ENCODE measurements at places on chromosomes 16 and 17.
A peak's percentile ranks its signal among the peaks of the same experiment; 100 is the strongest.

GRCh38 chr16:52547834-52548215, 882 bp upstream of the TOX3 start:
- no peak for DNase-seq

GRCh38 chr17:63976702-63977101, 4.0 kb upstream of the SCN4A start:
- DNase-seq = no peak

DNA sequence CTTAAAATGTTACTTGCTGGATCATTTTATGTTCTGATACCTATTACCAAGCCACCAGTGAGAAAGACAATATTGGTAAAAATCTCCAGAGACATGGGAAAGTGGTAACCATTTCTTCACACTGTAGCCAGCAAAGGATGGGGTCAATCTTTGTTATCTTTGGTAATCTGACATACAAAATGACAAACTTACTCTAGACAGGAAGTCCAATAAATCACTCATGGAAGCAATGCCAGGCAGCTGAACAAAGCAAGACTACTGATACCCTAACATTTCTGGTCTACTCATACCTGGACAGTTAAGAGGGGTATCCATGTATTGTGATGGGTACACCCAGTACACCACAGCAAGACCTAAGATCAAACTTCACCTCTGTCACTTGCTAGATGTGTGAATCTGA, 19.0 kb downstream of the GRB2 start:
- DNase-seq = no peak

DNA sequence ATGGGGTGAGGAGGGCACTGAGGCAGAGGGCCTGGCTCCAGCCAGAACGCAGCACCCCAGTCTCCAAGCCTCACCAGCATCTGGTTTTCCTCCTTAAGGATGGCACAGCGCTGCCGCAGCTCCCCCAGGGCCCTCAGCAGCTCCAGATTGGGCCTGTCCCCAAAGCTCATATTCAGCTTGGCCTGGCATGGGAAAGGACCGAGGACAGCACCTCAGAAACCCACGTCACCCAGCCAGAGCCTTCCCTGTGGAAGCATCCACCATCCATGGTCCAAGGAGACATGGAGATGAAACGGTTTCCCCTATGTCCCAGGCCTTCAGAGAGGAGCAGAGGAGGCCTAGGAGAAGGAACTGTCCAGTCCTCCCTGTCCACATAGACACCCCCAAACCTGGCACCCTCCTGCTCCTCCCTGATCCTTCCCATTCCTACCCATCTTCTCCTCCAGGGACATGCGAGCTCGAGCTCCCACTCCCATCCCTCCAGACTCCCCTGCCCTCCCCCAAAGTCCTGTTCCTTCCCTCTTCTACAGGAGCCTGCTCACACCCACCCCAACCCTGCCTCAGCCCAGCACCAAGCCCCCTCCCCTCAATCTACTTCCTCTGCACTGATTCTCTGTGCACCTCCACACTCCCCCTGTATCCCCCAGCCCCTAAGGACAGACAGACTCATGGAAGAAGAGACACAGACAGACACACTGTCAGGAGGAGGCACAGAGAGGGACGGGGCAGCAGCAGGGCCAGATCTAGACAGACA, 1.8 kb downstream of the TSPOAP1 start:
- DNase-seq = no peak

- no peak for DNase-seq
These were observed 187.0 kb downstream of the SEC14L1 start for GRCh38 chr17:77327566-77328464.

- no peak for DNase-seq
These were observed 5.0 kb upstream of the CCDC57 start for GRCh38 chr17:82217530-82218204.

DNA sequence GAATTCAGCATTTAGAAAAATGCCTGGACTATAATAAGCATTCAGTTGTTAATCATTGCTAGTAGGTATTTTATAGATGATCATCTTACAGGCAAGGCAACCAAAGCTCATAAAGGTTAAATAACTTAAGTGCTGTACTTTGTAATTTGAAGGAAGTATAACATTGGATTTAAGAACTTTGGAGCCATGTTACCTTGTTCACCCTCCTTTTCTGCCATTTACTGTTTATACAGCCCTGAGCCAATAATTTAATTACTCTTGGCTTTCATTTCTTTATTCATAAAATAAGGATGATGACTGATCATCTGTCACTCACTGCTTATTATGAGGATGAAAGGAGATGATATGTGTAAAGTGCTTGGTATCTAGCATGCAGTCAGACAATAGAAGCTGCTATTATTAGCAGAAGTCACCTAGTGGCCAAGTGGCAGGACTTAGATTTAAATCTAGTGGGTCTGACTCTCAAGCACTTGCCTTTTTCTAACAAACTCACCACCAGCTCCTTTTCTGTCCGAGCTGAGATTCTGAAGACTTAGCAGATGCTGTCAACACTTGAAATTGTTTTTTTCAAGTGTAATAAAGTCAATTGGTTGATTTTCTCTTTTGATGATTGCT, 18.3 kb upstream of the DDX52 start:
- DNase-seq = no peak

- DNase-seq = peak; percentile 30
These were observed 246.9 kb upstream of the GSE1 start for GRCh38 chr16:85366031-85366763.

GRCh38 chr17:47618410-47618809, 31.3 kb upstream of the KPNB1 start:
- DNase-seq = no peak

DNA sequence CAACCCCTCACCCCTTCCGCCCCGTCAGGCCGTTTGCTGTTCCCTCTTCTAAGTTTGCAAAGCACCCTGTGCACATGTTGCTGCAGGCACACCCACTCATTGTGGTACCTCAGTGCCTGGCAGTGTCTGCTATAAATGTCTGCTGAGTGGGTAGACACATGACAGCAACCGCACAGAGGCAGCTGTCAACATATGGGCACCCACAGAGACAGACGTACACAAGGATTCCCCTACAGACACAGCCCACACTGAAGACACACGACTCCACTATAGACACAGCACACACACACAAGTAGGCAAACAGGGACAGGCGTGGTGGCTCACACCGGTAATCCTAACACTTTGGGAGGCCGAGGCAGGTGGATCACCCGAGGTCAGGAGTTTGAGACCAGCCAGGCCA, 17.8 kb upstream of the CRK start:
- DNase-seq = no peak

- DNase-seq = no peak
These were observed 38.4 kb downstream of the UTP18 start for GRCh38 chr17:51298508-51299371.

- DNase-seq = peak; percentile 82
These were observed at the start of gene TMC7 for GRCh38 chr16:18983565-18984434. Gene TMC7 (plus strand): TSS chr16:18983934. CDS start chr16:18984064, 130 bp downstream.
